ENCODE measurements at places on chromosomes 3 and 15.

- DNase-seq: no peak
These were observed 11.6 kb upstream of the CILP start for GRCh38 chr15:65222891-65223290.

DNA sequence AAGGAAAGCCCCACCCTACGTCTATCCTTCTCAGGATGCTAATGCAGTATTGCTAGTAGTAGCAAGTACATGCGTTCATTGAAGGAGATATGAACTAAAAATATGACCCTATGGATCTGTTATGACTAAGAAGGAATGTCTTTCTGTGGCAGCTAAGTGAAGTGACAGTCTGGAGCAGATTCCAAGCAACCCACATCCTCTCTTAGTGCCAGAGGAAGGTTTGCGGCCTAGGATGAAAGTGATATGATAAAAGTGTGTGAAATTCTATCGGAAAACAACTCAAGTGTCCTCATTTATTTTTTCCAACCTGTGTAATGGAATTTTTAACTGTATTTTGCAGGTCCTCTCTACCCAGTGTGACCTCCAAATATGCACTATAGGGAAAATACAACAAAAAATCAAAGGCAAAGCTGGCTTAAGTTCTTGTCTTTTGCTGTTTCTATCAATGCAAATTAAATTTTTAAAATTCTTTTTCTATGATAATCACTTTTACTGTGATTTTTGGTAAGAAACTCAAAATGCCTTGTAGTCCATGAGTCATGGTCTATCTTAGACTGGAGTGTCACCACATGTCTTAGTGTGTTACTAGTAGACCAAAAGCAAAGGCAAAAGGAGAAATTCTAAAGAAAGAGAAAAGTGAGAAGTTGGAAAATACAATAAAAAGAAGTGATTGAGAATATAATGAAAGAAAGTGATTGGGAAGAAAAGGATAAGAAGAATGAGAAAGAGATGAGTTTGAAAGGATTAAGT lies 161.2 kb upstream of the TMCO5A start:
- no peak for DNase-seq

GRCh38 chr15:42286445-42287029 lies 13.3 kb upstream of the TMEM87A start:
- no peak for DNase-seq

DNA sequence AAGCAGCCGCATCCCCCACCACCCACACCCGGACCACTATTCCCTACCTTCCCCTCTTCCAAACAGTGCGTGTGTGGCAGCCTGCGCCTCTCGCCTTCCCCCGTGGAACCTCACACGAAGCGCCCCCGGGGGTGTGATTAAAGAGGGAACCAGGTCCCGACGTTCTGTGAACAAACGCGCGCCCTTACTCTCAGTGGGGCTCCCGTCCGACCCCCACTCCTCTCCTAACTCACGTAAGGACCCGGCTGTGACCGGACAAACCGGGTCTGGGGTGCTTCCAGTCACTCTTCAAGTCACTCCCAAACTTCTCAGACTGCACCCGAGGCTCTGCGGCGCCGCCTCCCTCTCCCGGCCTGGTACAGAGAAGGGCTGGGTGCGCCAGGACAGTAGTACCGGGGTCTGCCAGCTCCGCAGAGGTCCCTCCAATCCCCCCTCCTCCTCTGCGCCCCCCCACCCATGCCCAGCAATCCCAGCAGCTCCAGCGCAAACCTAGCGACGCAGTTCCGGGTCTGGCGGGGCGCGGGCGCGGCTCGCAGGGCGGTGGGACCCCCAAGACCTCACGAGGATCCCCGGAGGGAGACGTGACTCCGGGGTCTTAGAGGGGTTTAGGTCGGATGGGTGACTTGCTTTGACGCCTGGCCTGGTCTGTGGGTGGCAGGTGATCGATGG lies 574 bp downstream of the DUOXA1 start:
- DNase-seq: no peak

DNA sequence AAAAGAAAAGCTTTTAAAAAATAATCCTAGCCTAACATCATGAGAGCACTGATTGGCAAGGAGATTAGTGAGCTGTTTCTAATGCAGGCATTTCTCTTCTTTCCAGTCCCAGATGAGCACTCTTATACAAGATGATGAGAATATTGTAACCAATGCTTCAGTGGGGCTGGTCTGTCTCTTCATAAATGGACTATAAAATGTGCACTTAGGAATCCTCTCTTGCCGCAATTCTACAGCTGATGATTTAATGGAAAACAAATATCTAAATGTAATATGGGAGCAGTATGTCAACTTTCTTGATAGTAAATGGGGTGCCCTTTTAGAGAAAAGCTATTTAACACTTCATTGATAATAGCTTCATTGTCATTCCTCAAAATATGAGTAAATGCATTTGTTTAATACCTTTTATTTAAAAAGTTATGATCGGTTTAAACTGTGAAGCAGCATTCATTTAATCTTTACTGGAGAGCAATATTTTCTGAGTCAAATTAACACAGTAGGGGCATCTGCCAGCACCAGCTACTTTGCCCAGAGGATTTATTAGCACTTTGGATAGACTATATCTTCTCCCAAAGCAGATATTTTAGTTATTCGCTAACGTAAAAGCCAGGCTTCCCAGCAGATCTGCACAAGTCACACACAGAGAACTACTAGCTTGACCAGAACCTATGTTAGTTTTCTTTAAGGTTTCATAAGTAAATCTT lies 985.9 kb downstream of the DIPK2A start:
- DNase-seq: no peak

DNA sequence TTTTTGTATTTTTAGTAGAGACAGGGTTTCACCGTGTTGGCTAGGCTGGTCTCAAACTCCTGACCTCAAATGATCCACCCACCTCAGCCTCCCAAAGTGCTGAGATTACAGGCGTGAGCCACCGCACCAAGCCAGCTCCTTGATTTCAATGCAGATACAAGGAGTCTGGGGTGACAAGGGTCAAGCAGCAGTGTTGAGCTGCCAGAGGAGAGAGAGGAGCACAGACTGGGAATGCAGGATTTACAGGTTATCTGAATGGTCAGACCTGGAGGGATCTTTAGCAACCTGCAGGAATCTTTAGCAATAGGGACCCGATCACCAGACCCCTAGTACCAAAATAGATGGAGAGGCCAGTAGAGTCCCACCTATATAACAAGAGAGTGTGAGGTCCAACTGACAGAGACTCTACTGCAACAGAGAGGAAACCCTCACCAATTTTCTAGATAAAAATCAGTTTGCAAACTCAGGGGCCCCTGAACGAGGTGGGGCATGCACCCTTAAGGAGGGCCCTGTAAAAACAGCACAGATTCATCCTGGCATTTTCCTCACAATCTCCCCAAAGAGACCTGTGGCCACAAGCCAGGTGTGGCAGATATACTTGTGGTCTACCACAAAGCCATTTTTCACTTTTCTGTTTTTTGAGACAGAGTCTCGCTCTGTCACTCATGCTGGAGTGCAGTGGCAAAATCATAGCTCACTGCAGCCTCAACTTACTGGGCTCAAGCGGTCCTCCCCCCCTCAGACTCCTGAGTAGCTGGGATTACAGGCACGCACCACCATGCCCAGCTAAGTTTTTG lies 10.7 kb upstream of the SHISA5 start:
- DNase-seq: no peak

DNA sequence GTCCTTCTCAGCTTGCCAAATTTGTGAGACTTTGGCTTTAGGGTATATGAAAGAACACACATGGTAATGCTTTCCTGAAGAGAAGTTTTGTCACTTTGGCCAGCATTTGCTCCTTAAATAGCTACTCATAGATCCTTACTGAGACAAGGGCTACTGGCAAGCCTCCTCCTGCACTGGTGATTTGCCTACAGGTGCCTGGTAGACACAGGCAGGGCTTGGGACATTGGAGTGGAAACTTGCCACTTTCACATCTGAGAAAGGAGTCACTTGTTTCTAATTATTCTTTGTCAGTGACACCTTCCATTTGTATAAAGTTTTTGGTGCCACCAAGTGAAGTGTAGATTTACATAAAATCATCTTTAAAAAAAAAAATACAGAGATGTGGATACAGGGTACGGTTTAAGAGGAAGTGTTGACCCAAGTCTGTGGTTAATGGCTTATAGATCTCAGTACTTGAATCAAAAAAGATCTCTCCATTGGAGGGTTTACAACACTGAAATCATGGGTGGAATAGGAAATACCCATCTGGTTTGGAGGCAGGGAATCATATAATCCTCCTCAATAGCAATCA lies 132.8 kb upstream of the GADL1 start:
- DNase-seq: no peak

- DNase-seq: no peak
These were observed 12.1 kb upstream of the APBA2 start for GRCh38 chr15:28873585-28874190.

DNA sequence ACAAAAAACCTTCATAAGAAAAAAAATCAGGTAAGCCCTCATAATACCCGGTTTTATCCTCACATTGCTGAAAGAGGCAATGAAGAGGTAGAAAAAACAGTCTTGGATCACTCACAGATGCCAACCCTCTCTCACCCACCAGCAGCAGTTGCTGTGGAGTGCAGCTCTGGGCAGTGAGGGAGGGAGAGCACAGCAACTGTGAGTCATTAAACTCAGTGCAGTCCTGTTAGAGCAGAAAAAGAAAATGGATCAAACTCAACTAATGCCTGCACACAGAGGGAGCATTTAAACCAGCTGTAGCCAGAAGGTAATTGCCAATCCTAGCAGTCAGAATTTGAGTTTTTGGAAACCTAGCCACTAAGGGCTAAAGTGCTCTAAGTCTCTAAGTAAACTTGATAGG lies 1050.6 kb upstream of the ALCAM start:
- no peak for DNase-seq

- DNase-seq: no peak
These were observed 926.6 kb downstream of the EPHA3 start for GRCh38 chr3:90034038-90034437.

GRCh38 chr3:115239717-115240116 lies 92.6 kb upstream of the ZBTB20 start:
- DNase-seq: no peak

DNA sequence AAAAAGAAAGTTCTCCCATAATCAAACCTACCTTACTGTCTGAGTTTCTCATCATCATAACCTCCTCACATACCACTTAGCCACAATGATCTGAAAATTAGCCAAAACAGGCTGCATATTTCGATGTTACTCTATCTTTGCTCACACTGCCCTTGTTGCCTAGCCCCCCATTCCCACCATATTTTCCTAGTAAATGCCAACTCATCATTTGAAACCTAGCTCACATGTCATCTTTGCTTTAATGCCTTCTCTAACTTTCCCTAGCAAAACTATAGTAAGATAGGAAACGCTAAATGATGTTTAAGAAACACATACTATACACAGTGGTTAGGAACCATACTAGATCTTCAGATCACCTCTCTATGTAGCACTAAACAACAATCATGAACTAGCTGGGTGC lies 64.9 kb downstream of the INO80 start:
- no peak for DNase-seq

- DNase-seq: no peak
These were observed 4.8 kb downstream of the ST6GAL1 start for GRCh38 chr3:186935133-186935532.

DNA sequence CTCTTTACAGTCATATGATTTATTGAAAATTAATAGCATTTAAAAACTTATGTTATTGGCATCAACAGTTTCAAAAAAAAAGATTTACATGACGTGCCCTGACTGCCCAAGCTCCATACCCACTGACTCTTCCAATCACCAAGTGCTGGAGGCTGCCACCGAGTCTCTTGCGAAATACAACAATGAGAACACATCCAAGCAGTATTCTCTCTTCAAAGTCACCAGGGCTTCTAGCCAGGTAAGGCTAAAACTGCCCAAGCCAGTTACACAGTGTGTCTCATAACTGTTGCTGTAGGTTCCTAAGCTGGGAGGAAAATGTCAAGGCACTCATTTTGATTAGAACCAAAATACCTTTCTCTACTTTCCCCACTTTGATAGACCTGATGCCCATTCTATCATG lies 4.5 kb downstream of the FETUB start:
- no peak for DNase-seq

DNA sequence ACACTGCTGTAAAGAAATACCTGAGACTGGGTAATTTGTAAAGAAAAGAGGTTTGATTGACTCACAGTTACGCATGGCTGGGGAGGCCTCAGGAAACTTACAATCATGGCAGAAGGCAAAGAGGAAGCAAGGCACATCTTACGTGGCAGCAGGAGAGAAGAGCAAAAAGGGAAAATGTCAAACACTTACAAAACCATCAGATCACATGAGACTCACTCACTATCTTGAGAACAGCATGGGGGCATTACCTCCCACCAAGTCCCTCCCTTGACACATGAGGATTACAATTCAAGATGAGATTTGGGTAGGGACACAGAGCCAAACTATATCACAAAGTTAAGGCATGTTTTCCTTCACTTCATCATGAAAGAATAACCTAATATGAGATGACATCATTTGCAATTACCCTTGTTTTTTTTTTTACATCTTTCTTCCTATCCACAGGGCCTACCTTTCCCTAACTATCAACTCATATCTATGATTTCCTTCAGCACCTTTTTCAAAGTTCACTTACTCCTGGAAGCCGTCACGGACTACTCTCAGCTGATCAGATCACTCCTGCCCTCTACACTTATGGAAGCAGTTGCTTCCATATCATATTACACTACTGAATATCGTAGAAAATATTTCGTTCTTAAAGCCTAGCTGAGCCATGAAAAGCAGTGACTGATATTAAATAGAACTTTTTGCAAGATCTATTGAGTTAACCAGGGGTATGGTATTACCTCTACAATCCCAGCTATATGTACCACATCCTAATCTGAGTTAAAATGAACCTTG lies 25.5 kb upstream of the ATP8B4 start:
- DNase-seq: no peak

GRCh38 chr3:131501949-131502348 lies 822 bp downstream of the MRPL3 start:
- DNase-seq: no peak

GRCh38 chr15:79973456-79974195 lies 2.6 kb upstream of the BCL2A1 start:
- DNase-seq: no peak

DNA sequence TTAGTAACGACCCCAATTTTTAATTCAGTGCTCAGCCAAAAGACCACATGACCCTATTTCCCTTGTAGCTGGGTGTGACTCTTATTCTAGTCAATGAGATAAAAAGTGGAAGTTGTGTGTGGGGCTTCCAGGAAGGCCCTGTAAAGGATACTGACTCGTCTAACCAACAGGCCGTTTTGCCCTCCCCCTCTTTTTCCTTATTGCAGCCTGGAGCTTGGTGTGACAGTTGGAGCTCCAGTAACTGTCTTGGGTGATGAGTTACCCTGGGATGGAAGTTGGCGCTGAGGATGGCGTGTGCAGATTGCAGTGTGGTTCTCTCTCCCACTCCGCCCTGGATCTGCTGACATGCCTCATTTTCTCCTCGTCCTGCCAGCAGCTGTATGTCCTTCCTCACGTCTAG lies 209.3 kb upstream of the PROK2 start:
- DNase-seq: no peak
